GM23248 (cell line): ENCODE measurements at places on chromosomes 12 and 14. TPM values are rescaled to one million over a fixed set of nuclear protein-coding genes. Genes with fewer than 3 reads are reported as not detected.

DIABLO gene
- total RNA-seq, result 45.4 and 50.6 TPM in 2 replicates

KLHDC1 gene
- total RNA-seq, result 3.4 and 5.0 TPM in 2 replicates

SLC17A8 gene
- total RNA-seq, result not detected in 2 replicates

ANO2 gene
- not detected in 2 replicates for total RNA-seq

YY1 gene
- 43.3 and 45.3 TPM in 2 replicates for total RNA-seq

NPFF gene
- not detected in 2 replicates for total RNA-seq

RTN1 gene
- total RNA-seq, result not detected in 2 replicates

MYF5 gene
- total RNA-seq, result not detected in 2 replicates

DNA sequence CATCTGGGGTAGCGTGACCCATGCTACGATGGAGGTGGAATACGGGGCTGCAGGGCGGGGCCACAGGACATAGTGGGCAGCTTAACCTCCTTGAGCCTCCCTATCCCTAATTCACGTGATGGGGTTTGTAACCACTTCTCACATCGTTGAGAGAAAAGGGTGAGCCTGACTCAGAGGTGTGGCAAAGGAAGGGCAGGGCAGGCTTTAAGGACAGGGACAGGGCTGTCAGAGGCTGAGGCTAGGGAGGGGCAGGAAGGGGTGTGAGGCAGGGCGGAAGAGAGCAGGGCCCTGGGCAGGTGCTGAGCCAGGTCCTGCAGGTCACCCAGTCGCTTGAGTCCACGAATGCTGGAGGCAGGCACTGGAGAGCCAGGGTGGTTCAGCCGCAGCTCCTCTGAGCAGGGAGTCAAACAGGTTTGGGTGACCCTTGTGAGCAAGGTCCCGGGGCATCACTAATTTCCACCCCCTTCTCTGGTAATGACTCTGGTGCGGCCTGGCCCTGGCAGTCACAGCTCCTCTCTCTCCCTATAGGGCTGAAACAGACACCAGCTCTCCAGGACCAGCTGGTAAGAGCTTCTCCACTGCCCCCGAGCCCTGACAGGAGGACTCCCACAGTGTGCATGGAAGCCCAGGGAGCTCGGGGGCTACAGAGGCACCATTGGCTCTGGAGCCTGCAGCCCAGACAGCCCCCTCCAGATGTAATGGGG, 7.5 kb upstream of the AQP2 start:
- no peak for DNase-seq

DNA sequence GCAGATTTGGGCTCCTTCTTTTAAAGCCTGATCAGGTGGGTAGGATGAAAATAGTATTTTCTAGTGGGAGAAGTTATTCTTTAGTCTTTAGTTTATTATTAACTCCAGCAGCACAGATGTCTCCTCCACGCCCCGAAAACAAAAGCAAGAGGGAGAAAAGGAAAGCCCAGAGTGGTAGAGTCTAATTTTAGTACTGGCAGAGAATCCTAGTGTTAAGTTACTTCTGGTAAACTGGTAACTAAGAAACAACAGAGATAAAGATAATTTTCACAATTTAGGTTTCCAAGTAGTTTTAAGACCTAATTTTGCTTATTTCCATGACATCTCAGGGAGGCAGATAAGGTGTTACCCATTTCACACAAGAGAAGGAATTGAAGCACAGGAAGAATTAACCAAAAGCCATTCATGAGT, 16.3 kb downstream of the ATP5MC2 start:
- DNase-seq, result no peak

GRCh38 chr12:52041695-52042123, 9.5 kb upstream of the NR4A1 start:
- DNase-seq, result peak; percentile 73

DNA sequence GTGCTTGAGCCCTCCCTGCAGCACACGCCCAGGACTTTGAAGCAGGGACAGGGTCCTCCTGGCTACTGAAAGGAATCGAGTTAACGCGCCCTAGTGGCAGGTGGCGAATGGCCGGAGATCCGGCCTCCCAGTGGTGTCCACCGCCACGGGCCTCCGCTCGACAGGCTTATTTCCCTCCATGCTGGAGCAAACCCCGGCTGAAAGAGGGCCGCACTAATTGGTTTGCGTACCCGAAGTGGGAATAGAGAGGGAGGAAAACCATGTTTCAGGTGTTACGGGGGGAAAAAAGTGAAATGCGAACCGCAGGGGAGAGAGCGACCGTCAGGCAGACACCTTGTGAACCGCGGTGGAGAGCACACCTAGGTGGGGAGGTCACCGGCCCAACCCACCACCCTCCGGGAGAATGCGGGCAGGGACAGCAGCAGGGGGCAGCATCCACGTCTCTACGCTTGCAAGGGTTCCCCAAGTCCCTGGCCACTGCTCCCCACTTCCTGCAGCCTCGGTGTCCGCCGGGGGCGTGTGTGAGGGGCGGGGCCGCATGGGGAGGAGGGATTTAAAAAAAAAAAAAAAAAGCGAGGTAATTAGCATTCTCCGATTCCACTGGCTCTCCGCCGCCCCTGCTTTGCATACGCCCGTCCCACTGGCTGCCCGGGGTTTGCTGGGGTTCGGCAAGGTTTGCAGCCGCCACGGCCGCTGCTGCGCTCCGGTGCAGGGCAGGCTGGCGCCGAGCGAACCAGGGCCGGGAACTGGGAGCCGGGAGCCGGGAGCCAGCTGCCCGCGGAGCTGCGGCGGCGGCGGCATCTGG, 224.6 kb upstream of the CRY1 start:
- DNase-seq, result peak; percentile 93

DNA sequence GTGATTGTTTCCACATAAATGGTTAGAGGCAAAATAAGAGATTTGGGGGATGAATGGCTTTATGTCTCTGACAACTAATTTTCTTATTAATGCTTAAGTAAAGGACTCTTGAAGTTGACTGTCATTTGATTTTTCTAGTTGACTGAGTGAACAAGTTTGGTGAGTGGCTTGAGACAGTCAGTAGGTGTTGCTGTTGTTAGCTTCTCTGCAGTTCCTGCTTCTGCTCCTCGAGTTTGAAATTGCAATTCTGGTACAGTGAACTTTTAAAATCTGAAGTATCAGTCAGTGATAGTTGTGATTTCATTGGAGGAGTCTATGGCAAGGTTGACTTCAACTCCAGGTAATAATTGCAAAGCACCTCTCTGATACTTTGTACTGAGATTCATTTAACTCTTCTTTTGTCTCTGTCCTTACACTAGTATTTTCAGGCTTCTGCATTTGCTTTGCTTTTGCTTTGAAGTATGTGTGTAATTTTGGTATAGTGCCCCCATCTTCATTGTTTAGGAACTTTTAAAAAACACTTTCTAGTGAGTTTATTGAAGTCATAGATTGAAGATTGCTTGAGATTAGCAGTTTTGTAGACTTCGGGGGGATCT, 415.5 kb downstream of the PCNX1 start:
- peak; percentile 69 for DNase-seq

GRCh38 chr14:105273062-105273461, 24.7 kb downstream of the BTBD6 start:
- DNase-seq, result no peak

- DNase-seq, result no peak
These were observed 352.8 kb downstream of the APAF1 start for GRCh38 chr12:98997899-98998298.

- peak; percentile 30 for DNase-seq
These were observed 7.1 kb upstream of the SMUG1 start for GRCh38 chr12:54195737-54196347.

DNA sequence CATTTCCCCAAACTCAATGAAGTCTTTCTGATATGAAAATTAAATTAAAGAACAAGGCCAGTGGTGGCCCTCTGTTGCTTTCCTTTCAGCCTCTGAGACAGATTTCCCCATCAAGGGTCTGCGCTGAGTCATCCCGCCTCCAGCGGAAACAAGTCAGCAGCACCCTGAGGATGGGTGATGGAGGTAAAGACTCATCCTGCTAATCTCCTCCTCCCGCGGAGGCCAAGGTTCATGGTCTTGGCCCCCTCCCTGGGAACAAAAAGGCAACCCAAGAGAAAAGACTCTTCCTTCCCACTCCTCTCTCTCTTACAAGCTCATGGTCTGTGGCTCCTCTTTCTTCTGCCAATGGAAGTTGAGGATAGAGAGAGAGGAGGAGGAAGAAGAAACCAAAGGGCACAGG, 9.0 kb upstream of the NUMB start:
- DNase-seq, result peak; percentile 87

DNA sequence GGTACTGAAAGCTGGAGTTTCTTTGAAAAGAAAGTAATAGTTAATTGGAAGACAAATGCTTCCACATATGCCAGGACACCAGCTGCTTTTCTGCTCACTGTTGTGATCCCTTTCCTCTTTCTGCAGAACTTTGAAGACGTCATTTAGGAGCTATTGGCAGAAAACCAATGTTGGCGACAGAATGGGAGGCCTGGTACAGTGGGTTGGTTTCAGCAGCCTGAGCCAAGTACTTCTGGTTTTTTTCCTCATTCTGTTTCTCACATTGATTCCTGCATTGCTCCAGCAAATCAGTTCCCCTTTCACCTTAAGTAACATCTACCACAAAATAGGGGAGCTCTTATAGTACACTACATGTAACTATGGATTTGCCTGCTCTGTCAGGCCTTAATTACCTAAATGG, 96.9 kb downstream of the FIGNL2 start:
- DNase-seq, result no peak

GRCh38 chr12:96710127-96710745, 196.8 kb upstream of the NEDD1 start:
- no peak for DNase-seq

GRCh38 chr14:22973217-22974032, 8.9 kb downstream of the AJUBA start:
- peak; percentile 69 for DNase-seq

- peak; percentile 32 for DNase-seq
These were observed 296.6 kb upstream of the KITLG start for GRCh38 chr12:88876857-88877256.
